ENCODE measurements at places on chromosomes 5 and 9. TPM values are rescaled to one million over a fixed set of nuclear protein-coding genes. Genes with fewer than 3 reads are reported as not detected.

GTF2H2C gene
- total RNA-seq: 39.1 TPM

FBN2 gene
- total RNA-seq: 86.1 TPM

CDKN2B gene
- not detected for total RNA-seq

DBH gene
- total RNA-seq: not detected

EIF4E1B gene
- total RNA-seq: not detected

PCDHGA2 gene
- total RNA-seq: 1.6 TPM

NHP2 gene
- 77.8 TPM for total RNA-seq

FRMPD1 gene
- total RNA-seq: 6.3 TPM

P4HA2 gene
- 50.6 TPM for total RNA-seq

SPINK6 gene
- total RNA-seq: not detected

IL33 gene
- 14.6 TPM for total RNA-seq

GABRP gene
- total RNA-seq: under 0.01 TPM

IFNK gene
- total RNA-seq: not detected

FBLL1 gene
- total RNA-seq: 0.52 TPM

FGD3 gene
- 4.2 TPM for total RNA-seq

NR5A1 gene
- not detected for total RNA-seq

CCNI2 gene
- total RNA-seq: not detected

MTMR12 gene
- total RNA-seq: 15.1 TPM

GRIA1 gene
- total RNA-seq: 1.0 TPM

FABP6 gene
- not detected for total RNA-seq

ATP10B gene
- total RNA-seq: under 0.01 TPM

RGS7BP gene
- 1.6 TPM for total RNA-seq

VCAN gene
- 254 TPM for total RNA-seq

TSSK1B gene
- total RNA-seq: not detected

SLC46A2 gene
- total RNA-seq: under 0.01 TPM

ASPN gene
- total RNA-seq: 213 TPM

INSYN2B gene
- not detected for total RNA-seq

ANKRD34B gene
- under 0.01 TPM for total RNA-seq

NUTM2F gene
- total RNA-seq: not detected

RMRP gene
- total RNA-seq: 118,473 TPM

GLDC gene
- under 0.01 TPM for total RNA-seq

CDC20B gene
- not detected for total RNA-seq

WDR31 gene
- total RNA-seq: 2.1 TPM

CTNND2 gene
- total RNA-seq: 0.52 TPM

ZDHHC12 gene
- total RNA-seq: 2.6 TPM

INSL6 gene
- not detected for total RNA-seq

CDKN2B-AS1 gene
- total RNA-seq: 0.52 TPM

CCDC112 gene
- total RNA-seq: 1.0 TPM

FGF1 gene
- total RNA-seq: 2.6 TPM

ANKDD1B gene
- total RNA-seq: 3.7 TPM

PRUNE2 gene
- total RNA-seq: 7.8 TPM

FAM151B gene
- 7.8 TPM for total RNA-seq

OR1Q1 gene
- not detected for total RNA-seq

BTNL8 gene
- total RNA-seq: not detected

PRDM9 gene
- not detected for total RNA-seq

All from skeletal muscle tissue (tissue), 5 donors.